ENCODE measurements at places on chromosomes 13 and 19.
A peak's percentile ranks its signal among the peaks of the same experiment; 100 is the strongest.

DNA sequence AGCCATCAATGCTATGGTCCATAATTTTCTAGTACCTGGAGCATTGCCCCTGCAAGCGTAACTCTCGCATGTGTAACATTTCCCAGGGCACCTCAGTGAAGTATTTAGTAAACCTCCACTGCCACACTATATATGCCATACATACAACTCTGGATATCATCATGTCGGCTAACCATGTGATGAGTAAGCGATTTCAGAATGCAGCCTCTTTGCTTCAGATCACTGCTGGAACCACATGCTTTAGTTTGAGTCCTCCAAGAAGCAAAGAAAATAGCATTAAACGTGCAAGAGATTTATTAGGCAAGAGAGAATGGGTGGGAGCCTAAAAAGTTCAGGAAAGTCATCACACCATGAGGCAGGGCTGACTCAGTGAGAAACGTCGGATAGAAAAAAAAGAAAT lies 635.6 kb upstream of the SLITRK5 start:
- no peak for DNase-seq

- no peak for DNase-seq
Measured at GRCh38 chr13:52969373-52969772, 59.2 kb upstream of the OLFM4 start.

DNA sequence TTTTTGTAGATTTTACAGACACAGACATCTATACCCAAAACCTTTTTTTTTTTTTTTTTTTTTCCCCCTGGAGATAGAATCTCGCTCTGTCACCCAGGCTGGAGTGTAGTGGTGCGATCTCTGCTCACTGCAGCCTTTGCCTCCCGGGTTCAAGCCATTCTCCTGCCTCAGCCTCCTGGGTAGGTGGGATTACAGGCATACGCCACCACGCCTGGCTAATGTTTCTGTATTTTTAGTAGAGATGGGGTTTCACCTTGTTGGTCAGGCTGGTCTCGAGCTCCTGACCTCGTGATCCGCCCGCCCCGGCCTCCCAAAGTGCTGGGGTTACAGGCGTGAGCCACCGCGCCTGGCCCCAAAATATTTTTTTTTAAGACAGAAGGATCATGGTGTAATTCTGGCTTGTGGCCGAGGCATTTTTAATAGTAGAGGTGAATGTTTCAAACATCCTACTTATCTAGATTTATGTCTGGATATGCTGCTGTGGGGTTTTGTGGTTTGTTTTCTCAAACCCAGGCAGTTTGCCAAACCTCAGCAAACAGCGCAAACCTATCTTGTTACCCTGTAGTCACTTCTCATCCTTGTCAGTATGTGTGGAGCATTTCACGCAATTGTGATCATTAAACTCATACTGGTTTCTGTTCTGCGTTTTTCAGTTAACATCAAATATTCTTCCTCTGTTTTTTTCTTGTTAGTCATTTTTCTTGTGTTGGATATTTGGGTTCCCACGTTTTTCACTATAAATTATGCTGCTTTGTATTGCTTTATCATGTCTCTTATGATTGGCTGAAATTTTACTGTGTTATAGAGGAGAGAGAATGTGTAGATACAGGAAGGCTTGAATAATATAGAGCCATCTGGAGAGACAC lies 36.2 kb upstream of the GARRE1 start:
- peak; percentile 38 for DNase-seq

GRCh38 chr19:33404506-33405253 lies 31.2 kb downstream of the CEBPG start:
- no peak for DNase-seq

DNA sequence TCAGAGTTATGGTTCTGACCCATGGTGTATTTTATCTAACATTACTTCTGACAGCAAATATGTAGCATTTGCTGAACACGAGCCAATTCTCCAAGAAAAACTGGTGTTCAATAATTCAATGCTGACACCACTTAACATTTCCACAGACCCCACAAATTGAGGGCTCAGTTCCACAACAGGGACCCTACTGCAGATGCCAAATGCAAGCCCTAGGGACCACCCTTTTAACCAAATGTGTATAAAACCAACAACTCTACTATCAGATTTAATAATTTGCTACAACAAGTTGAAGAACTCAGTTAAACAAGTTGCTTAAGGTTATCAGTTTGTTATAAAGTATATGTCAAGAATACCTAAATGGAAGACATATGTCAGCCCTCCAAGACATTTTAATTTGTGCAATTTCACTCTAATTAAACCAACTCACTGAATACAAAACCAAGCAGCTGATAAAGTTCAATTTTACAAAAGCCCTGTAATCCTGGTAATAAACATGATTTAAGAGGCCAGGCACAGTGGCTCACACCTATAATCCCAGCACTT lies 6.7 kb downstream of the ZNF44 start:
- no peak for DNase-seq

- no peak for DNase-seq
Measured at GRCh38 chr13:82458169-82458568, 1424.1 kb downstream of the SLITRK1 start.

- no peak for DNase-seq
Measured at GRCh38 chr19:2665103-2665502, 37.4 kb downstream of the GNG7 start.

GRCh38 chr13:84821261-84821660 lies 939.0 kb upstream of the SLITRK1 start:
- DNase-seq = no peak

- no peak for DNase-seq
Measured at GRCh38 chr19:38062959-38063761, 156.2 kb downstream of the SIPA1L3 start.

- no peak for DNase-seq
Measured at GRCh38 chr13:97889803-97890202, 63.7 kb upstream of the IPO5 start.

DNA sequence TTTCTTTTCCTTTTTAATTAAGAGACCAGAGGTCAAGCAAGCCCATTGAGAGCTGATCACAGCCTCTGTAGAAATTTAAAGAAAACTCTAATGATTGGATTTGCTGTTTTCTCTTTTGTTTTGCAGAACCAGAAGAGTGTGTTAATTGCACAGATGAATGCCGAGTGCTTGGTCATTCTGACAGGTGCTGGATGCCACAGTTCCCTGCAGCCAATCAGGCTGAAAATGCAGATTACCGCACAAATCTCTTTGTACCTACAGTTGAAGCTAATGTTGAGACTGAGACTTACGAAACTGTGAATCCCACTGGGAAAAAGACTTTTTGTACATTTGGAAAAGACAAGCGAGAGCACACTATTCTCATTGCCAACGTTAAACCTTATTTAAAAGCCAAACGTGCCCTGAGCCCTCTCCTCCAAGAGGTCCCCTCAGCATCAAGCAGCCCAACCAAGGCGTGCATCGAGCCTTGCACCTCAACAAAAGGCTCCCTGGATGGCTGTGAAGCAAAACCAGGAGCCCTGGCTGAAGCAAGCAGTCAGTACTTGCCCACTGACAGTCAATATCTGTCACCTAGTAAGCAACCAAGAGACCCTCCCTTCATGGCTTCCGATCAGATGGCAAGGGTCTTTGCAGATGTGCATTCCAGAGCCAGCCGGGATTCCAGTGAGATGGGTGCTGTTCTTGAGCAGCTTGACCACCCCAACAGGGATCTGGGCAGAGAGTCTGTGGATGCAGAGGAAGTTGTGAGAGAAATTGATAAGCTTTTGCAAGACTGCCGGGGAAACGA lies 93.1 kb downstream of the PCDH17 start:
- no peak for DNase-seq

DNA sequence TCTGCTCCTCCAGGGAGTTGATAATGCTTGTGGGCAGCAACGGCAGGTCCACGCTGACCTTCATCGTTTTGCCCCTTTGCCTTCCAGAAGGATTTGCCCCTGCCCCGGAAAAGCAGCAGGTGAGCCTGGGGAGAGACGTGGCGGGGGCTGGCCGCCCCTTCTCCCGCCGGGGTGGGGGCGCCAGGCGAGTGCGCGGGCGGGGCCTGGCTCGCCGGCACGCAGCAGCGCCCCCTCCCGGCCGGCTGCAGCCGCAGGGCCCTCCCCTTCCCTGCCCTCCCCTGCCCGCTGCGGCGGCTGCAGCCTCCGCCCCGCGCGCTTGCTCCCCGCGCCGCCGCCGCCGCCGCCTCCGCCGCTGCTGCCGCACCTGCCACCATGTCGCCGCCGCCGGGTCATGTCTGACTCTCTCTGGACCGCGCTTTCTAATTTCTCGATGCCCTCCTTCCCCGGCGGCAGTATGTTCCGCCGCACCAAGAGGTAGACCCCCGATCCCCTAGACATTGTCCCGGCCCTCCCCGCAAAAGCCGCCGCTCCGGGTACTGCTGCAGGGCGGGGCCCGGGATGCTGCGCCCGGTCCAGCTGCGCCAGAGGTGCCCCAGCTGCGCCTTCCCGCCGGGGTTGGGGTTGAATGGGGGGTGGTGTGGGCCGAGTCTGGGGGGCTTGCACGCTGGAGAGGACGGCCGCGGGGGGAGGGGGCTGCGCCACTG lies at the start of gene MAST1:
Gene MAST1 (plus strand): TSS at position 334 of the 704 bp plus-strand sequence. CDS start 58 bp downstream, at position 392.
- DNase-seq = no peak

- DNase-seq = no peak
Measured at GRCh38 chr19:718251-718951, 9.7 kb downstream of the PALM start.

DNA sequence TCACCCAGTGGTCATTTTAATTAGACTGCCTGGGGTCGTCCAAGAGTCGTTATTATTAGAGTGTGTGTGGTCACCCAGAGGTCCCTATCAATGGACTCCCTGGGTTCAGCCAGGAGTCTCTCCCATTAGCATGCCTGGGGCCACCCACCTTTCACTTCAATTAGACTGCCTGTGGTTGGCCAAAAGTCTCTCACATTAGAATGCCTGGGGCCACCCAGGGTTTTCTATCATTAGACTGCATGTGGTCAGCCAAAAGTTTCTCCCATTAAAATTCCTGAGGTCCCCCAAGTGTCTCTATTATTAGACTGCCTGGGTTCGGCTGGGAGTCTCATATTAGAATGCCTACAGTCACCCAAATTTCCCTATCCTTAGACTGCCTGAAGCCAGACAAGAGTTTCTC lies 1472.6 kb downstream of the UQCRFS1 start:
- no peak for DNase-seq

- DNase-seq = no peak
Measured at GRCh38 chr13:101915755-101916107, 463.3 kb downstream of the ITGBL1 start.

DNA sequence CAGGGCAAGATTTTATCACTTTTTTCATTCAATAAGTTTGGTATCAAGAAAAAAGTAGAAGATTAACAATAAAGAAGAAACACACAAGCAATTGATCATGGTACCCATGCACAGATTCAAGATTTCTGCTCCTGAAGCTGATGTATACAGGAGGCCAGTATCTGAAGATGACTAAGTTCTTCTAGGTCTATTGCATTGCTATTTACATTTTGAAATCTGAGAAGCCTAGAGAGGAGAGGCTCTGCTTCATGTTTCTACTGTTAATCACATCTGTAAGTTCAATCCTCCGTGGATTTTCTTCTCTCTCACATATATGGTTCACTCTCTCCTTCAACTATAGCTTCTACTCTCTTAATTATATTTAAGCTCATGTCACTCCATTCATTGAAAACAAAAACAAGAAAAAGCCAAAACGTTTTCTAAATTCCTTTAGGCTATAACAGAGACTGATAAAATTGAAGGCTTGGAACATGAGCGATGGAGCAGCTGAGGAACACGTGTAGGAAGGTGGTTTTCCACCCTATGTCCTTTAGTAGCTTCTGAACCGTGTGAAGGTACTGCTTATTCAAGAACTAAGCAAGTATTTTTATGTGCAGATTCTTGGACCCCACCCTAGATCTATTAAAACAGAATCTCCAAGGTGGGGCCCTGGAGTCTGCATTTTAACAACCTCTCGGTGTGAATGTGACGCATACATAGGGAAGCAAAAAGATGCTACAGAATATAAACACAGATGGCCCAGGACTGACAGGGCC lies 198.2 kb downstream of the EFNB2 start:
- no peak for DNase-seq

DNA sequence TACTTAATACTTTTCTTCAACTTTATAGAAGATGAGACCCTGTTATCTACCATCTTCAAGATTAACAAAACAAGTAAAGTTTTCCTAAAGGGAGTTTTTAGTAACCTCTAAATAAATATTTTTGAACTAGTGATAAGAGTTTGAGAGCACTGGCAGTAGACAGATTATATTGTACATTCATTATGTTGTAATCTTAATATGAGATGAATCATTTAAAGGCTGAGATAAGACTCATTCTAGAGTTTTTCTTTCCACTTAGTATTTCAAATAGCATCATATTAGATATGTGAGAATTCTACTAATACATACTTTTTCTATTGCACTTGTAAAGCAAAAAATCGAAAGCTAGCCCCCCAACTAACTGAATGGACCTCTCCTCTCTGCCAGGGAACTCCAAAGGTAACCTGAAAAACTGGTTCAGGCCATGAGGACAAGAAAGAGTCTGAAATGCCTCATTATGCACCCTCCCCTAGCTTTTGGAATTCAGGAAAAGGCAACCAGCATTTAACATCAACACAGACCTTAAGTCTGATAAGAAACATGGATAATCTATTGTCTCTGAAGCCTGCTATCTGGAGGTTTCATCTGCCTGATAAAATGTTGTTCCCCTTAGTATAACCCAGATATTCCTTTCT lies 875.4 kb upstream of the SLC10A2 start:
- no peak for DNase-seq

DNA sequence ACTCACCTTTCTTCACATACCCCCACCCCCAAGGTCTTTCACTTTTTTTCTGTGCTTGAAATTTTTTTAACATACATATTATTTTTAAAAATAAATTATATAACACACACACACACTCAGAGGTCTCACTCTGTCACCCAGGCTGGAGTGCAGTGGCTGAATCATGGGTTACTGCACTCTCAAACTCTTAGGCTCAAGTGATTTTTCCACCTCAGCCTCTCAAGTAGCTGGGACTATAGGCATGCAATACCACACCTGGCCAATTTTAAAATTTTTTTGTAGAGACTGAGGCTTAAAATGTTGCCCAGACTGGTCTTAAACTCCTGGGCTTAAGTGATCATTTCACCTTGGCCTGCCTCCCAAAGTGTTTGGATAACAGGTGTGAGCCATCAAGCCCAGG lies 32.9 kb upstream of the ZNF429 start:
- no peak for DNase-seq

DNA sequence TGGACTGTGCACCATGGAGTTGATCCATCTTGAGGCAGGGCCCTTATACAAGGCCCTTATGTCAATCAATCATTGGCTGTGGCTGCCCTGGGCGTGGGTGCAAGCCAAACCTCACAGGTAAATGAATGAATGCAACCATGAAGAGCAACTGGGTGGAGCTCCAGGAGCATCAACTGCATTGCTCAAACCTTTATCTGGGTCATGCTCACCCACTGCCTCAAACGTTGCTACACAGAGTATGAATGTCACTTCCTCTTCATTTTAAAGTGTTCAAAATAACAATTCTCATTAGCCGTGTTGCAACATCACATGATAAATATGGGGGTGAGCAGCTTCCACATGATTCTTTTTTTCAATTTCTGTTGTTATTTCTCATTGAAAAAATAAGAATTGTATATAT lies 6.4 kb upstream of the ZNF333 start:
- no peak for DNase-seq

- DNase-seq = no peak
Measured at GRCh38 chr13:114283576-114283975, 2.2 kb downstream of the UPF3A start.

GRCh38 chr19:44692379-44692721 lies 6.6 kb upstream of the CEACAM16 start:
- no peak for DNase-seq

- peak; percentile 49 for DNase-seq
Measured at GRCh38 chr13:40776681-40777165, 5.7 kb upstream of the MRPS31 start.

- DNase-seq = no peak
Measured at GRCh38 chr19:16628984-16629691, 1.1 kb upstream of the MED26 start.

All from activated T-cell treated with anti-CD3 and anti-CD28 coated beads for 4 hours (primary cell).